Esophagus squamous epithelium (tissue), 5 donors: ENCODE measurements at places on chromosomes 2 and 18.

- no peak for DNase-seq
Measured at GRCh38 chr2:946073-946948, 4.3 kb upstream of the SNTG2 start.

DNA sequence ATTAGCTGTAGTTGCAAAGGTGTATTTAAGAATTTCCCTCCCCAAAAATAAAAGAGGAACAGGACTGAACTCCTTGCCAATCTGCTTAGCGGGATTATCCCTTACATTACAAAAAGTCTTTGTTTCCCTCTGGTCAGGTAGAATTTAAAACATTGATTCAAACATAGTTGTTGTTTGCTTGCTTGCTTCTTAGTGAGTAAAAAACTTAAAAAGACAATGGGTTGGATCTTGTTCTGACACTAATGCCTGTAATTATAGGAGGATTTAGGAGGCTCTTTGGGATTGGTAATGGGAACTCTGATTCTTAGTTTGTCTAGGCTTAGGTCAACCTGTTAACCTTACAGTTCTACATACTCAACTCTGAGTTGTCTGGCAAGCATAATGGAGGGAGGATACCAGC, 3.7 kb upstream of the CEBPZOS start:
- DNase-seq: no peak

DNA sequence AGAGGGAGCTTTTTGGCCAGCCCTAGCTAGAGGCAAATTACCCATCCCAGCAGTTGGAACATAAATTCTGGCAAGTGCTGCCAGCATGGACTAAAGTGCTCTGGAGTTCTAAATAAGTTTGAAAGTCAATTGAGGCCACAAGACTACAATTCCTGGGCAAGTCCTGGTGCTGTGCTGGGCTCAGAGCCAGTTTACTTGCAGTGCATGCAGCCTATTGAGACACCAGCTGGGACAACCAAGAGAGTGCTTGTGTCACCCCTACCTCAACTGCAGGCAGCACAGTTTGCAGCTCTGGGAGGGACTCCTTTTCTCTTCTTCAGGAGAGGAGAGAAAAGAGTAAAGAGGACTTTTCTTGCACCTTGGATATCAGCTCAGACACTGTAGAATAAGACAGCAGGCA, 277.2 kb upstream of the TMEFF2 start:
- DNase-seq: no peak

DNA sequence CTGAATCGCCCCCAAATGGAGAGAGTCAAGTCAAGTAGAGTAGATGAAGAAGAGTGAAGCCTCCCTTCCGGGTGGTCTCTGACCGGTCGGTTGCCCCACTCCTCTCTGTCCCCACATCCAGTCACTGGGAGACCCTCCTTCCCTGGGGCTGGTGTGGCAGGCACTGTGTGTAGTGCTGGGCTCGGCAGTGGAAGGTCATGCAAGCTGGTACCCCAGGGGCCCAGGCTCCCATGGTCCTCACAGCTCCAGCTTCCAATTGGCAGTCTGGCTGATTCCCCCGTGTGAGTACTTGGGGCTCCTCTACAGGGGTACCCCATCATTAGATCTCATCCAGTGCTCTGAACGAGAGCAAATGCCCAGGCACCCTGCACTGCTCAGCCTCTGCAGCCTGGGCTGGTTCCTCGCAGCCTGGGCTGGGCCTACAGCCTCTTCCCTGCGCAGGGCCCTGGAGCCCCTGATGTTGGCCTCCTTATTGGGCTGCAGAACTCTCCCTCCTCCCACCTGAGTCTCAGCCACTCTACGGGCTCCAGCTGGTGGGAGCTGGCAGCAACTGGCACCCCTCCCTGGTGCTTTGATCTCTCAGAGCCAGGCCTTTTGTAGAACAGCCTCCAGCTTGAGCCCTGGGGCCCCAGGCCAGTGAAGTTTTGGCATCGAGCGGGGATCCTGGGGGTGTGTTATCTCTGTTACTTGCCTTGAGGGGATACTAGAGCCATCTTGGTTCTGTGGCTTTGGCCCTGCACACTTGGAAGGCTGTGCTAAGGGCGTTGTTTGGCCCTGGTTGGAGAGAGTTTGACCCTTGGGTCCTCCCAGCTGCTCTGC, 187.8 kb upstream of the HDAC4 start:
- no peak for DNase-seq

DNA sequence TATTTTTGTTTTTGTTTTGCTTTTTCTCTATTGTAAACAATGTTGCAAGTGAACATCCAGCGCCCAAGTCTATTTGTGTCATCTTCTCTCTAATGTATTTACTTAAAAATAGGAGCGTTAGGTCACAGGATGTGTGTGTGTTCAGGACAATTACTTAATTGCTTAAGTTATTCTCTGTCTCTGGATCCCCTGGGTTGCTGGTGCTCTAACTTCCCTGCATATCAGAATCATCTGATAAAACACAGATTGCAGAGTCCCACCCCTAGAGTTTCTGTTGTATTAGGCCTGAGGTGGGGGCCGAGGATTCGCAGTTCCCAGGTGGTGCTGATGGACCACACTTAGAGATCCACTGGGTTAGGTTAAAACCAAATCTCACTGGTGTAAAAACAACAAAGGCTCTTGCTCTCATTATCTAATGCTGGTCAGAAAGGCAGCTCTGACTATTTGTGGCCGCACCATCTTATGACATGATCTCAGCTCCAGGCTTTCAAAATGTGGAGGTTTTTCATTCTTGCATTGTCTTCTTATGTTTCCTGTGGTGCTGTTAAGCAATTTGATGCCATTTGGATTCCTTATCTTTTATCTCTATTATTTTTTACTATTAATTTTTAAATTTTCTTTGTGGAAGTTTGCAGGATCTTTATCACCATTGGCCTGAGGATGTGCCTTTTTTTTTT, 87.7 kb downstream of the CLIP4 start:
- DNase-seq: no peak

DNA sequence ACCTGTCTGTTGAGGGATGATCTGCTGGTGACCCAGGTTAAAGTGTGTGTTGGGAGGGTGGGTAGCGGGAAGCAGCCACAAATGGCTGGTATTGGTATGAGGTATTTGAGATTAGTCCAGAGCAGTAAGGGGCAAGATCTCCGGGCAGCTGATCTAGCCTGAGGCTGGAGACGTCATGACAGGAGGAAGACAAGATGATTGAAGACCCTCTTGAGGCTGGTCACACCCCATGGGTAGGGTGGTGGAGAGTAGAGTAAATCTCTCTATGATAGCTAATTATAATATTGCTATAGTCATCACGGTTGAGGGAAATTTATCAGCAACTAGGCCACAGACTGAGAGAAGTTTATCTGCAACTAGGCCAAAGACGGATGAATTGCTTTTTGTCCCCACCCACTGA, 128.5 kb downstream of the CDCA7 start:
- no peak for DNase-seq

- DNase-seq: no peak
Measured at GRCh38 chr2:155633887-155634570, 698.5 kb downstream of the NR4A2 start.

- DNase-seq: no peak
Measured at GRCh38 chr18:35835833-35836232, 136.6 kb upstream of the RMP24 start.

DNA sequence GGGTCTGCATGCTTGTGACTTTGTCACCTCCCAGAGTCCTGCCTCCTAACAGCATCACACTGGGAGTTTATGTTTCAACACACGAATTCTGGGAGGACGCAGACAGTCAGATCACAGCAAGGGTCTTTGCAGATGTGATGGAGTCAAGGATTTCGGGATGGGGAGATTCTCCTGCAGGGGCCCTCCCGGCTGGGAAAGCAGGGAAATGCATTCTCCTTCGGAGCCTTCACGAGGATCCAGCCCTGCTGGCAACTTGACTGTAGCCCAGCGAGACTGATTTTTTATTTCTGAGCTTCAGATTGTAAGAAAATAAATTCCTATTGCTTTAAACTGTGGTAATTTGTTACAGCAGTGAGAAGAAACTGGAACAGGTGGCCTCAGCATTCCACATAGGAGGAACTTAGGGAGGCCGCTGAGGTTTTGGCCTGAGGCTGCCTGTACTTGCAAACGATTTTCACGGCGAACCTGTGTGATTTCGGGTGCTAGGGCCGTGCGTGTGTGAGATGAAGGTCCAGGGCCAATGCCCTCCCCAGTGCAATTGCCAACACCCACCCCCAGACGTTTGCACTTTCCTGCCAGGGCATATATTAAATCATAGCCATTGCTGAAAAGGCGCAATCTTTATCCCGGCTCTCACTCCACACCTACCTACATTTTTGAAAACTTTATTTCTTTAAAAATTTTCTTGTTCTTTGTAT, 79.8 kb downstream of the ASB1 start:
- no peak for DNase-seq

DNA sequence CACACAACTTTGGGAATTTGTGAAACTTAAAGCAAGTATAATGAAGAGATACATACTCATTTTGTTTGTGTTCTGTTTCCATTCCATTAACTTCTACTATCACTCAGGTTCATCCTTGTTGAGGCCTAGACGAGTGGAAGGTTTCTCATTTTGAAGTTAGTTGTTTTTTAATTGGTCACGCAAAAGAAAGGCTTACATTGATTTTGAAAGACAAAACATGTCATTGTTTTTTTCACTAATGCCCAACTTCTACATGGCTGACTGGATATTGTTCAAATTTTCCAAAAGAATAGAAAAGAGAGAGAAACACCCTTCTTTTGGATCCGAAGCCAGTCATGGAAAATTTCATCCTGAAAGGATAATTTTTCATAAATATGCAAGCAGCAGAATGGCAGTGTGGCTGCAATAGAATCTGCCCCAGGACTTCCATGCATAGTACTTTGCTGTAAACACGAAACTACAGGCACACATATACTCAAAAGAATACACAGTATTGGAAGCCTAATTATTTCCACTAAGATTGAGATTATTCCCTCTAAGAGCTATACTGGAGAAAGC, 27.4 kb downstream of the PRKCE start:
- no peak for DNase-seq

DNA sequence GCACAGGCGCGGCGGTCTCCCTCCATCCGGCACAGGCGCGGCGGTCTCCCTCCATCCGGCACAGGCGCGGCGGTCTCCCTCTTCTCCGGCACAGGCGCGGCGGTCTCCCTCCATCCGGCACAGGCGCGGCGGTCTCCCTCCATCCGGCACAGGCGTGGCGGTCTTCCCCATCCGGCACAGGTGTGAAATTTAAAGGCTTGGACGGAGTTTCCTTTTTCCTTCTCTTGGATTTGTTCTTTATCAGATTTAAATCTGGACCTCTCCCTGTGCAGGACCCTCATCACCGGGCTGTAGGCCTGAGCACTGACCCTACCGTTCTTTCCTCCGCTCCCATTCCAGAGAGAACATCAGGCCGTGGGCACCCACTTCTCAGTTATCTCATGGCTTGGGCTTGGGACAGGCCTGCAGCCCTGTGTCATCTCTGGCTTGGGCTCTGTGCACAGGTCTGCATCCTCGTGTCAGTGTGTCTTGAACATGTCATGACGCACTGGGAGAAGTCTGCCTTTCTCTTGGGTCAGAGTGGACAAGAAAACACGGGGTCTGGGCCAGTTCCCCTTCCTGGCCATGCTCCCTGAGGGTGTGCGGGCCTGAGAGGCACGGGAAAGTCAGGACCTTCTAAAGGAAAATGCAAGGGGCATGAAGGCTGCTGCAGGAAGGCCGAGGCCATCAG, 53.9 kb upstream of the PXDN start:
- DNase-seq: no peak

DNA sequence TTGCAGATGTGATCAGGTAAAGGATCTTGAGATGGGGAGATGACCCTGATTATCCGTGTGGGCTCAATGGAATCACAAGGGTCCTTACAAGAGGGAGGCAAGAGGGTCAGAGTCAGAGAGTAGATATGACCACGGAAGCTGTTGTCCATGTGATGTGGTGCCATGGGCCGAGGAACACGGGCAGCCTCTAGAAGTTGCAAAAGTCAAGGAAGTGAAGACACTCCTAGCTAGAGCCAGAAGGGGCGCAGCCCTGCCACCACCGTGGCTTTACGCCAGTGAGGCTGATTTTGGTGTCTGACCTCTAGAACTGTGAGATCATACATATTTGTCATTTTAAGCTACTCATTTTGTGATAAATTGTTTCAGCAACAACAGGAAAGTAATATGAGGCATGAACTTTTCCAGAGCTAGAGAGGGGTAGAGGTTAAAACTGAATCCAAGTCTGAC, 114.4 kb downstream of the CAPN13 start:
- no peak for DNase-seq

GRCh38 chr2:79876430-79876829, 363.6 kb downstream of the CTNNA2 start:
- DNase-seq: no peak

DNA sequence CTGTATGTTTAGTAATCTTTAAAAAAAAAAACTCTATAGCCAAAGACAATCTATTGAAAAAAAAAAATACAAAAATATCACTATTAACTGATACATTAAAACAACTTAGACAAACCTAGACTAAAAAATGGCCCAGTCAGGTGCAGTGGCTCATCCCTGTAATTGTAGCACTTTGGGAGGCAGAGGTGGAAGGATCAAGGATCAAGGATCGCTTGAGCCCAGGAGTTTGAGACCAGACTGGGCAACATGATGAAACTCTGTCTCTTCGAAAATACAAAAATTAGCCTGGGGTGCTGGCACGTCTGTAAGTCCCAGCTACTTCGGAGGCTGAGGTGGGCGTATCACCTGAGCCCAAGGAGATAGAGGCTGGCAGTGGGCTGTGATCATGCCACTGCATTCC, 16.1 kb downstream of the ESCO1 start:
- no peak for DNase-seq

DNA sequence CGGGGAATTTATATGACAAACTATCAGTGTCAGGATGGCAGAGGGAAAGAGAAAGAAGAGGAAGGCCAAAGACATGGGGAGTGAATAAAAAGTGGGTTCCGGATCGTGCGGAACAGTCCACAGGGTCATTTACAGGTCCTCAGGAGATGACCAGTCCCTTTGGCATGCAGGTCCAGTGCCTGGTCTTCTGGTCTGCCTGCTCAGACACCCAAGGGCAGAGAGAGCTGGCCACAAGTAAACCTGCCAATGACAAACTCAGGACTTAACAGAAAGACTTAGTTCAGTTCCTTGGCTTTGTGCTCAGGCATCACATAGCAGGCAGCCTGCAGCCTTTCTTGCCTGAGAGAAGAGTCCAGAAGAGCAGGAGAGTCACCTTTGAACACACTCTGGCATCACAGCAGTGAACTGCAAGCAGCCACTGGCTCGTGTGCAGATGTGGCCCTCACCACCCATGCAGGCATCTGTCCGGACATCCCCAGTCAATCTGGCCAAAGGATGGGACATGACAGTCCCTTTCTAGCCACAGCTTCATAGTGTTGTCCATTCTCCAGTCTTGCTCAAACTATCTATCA, 14.0 kb downstream of the TMEM127 start:
- DNase-seq: no peak
